ENCODE measurements at places on chromosomes 4 and X.

DNA sequence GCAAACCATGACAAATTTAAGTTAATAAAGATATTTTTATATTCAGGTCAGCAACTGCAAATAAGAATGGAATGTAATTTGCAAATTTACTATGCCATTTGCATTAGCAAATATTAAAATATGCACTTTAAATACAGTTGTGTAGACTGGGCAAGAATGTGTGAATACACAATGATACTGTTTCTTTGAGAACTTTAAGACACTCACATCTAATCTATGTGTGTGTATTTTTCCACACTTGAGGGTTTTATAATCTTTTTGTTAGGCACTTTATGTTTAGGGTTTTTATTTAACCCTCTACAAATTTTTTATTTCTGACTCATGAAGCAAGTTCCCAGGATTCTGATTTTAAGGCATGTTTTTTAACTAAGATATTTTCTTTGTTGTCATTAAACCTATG is 23.9 kb upstream of the NDNF start:
- DNase-seq: no peak

DNA sequence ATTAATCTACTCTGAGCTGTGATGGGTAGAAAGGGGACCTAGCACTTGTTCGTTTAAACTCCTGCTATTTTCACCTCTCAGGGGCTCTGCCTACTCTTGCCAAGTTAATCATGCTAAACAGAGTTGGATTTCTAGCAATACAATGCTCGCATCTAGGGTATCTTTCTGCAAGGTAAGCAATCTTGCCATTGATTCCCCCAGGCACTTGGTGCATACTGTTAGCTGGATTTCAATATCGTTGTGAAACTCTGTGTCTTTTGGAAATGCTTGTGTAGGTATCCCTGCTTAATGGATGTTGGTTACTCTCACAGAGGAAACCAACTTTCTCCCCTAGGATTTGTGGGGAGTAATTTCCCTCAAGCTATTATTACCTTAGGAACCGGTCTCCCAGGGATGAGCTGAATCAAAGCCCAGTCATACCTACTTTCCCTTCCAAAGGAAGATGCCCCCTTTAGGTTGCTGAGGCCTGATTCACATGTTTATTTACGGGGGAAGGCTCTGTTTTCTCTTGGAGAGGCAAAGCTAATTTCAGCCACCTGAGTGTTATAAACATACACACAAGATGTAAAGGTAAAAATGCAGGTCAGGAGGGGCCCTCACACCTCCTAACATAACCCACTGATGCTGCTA is 366.8 kb downstream of the FBXW7 start:
- DNase-seq: no peak

DNA sequence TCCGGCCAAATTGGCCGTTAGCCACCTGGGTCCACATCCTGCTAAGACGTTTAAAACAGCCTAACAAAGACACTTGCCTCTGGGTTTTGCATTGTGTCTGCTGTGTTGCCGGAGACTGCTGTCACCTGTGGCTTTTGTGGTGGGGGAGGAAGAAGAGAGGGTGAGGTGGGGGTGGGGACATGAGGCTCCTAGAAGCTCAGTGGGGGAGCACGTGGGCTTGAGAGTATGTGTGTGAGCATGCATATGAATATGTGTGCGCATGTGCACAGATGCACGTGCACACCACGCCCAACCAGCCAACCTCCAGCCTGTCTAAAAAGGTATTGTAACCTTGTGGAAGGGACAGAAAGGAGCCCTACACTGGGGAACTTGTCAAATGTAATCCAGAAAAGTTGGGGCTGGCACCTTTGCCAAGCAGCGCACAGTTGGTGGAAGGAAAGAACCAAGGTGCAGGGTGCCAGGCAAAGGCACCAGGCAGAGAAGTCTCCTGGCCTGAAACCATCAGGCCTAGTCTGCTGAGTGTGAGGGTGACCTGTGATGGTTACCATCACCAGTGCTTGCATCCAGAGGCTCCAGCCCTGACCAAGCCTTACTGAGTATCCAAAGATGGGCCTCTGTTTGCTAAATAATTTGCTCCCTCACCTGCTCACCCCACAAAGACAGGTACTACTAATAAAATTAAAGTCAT is 10.1 kb upstream of the SASH3 start:
- no peak for DNase-seq

GRCh38 chr4:25367004-25367621 is 9.9 kb upstream of the ANAPC4 start:
- no peak for DNase-seq

DNA sequence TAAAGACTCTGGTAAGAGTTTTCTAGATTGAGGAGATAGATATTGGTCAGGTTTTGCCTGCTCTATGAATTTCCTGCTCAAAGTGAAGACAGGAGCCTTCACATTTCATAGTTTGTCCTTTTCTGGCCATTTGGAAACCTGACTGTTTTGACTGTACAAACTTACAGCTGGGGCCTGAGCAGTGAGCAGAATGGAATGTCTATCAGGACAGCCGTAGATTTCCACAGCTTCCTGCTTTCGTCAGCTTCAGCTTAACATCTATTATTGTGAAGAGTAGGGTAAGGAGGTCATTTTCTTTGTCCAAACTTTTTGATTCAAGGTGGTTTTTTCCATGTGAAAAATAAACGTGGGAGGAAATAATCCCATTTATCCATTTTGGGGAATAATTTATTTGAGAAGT is 124.3 kb upstream of the DIPK2B start:
- peak; percentile 20 for DNase-seq

GRCh38 chr4:2743518-2744445 is 12.4 kb downstream of the TNIP2 start:
- DNase-seq: no peak

- no peak for DNase-seq
Measured at GRCh38 chr4:6878451-6879059, 31.1 kb upstream of the TBC1D14 start.

- DNase-seq: peak; percentile 60
Measured at GRCh38 chr4:176781739-176782100, 11.0 kb downstream of the VEGFC start.

GRCh38 chrX:100687546-100687945 is 43.5 kb downstream of the SRPX2 start:
- no peak for DNase-seq

GRCh38 chr4:109083911-109084310 is 218.5 kb downstream of the COL25A1 start:
- no peak for DNase-seq

GRCh38 chr4:57971261-57971660 is 861.1 kb upstream of the IGFBP7 start:
- DNase-seq: no peak

DNA sequence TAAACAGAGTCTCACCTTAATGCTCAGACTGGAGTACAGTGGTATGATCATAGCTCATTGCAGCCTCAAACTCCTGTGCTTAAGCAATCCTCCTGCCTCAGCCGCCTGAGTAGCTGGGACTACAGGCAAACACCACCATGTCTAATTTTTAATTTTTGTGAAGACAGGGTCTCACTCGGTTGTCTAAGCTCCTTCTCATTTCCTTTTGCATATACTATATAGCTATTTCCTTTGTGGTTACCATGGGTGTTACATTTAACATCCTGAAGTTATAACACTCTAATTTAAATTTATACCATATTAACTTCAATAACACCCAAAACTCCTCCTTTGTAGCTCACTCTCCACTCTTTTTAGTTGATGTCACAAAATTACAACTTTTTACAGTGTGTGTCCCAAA is 114.3 kb downstream of the DCK start:
- no peak for DNase-seq

- DNase-seq: no peak
Measured at GRCh38 chr4:24473309-24473721, 111.0 kb downstream of the DHX15 start.

GRCh38 chrX:44874420-44875184 is 1.6 kb downstream of the KDM6A start:
- no peak for DNase-seq

GRCh38 chr4:83701041-83701440 is 165.1 kb downstream of the GPAT3 start:
- no peak for DNase-seq

GRCh38 chr4:152081024-152081423 is 320.2 kb upstream of the GATB start:
- DNase-seq: no peak

DNA sequence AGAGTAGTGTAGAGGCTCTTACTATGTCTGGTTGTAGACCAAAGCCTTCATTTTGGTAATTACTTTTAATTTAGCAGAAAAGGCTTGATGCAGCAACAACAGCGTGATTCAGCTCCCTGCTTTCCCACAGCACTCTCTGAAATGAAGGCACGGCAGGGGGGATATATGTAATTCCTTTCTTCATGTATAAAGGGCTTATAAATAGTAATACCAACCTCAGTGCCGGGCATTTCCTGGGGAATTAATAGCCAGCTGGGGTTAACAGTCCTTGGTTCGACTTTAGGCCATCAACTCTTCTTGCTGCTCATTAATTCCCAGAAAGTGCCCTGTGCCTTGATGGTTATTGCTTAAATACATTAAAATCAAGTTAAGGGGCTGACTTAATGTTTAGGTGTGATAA is 669.0 kb downstream of the ZNF674 start:
- DNase-seq: no peak

DNA sequence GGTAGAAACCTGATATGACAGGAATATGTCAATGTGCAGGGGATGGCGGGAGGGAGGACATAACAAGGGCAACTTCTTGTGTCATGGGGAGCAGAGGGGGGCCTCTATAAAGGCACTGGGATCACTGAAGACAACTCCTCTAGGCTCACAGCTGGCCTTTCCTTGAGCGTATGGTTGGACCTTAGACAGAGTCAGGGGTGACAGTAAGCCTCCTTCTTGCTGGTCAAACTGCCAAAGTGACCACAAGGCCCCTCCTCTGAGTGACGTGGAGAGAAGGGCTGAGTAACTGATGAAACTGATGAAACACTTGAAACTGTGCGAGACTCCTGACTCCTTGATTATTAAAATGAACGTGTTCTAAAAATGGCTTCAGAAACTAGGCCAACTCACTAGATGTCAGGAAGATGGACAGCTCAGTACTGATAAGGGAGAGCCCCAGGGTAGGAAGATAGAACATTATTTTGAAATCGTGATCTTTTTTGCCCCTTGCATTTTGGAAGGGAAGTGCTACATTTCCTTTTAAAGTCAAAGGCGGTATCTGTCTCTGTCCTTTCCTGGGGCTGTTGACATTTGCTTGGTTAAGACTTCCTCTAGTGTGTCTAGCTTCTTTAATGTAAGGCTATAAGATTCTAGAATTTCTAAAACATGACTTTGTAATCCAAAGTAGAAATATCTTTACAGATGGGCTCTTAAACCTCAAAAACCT is 1.6 kb downstream of the RAB33A start:
- DNase-seq: peak; percentile 43

- DNase-seq: no peak
Measured at GRCh38 chrX:112913807-112914206, 73.2 kb upstream of the AMOT start.

- DNase-seq: no peak
Measured at GRCh38 chrX:80335062-80335830, 85.0 kb upstream of the TENT5D start.

DNA sequence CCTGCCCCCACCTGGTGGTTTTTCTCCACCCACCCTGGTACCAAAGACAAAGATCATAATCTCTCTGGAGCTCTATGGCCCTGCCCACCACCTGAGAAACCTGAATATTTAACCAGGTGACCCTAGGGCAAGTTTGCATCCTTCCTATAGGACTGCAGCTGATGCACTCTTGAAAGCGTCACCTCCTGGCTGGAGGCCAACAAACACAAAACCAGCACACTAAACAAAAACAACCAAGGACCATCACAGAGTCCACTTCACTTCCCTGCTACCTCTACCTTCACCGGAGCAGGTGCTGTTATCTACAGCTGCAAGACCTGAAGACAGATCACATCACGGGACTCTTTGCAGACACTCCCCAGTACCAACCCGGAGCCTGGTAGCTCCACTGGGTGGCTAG is 296.7 kb upstream of the FGF13 start:
- DNase-seq: no peak

DNA sequence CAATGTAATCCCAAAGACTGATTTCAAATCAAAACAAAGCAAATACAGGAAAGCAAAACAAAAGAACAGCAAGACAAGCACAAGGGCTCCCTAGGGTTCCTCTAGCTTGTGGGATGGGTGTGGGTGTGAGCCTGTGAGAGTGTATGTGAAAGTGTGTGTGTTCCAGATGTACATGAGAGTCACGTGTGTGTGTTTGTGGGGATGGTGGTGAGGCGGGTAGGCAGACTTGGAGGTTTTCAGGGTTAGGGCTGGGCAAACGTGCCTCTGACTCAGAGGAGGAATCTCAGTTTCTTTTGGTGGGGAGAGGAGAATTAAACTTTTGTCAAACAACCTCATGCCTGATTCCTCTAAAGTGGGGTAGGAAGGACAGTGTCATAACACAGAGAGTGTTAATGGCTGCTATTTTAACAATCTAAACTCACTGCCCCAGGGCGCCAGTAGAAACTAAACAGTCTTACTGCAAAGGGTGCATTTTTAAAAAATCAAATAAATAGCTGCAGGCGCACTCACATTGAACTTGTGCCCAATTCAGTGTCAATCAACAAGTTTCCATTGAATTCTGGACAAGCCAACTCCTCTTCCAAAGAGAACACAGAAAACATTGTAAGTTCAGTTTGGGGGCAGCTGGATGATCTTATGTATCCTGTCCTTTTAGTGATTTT is 51.8 kb downstream of the CHRDL1 start:
- no peak for DNase-seq

DNA sequence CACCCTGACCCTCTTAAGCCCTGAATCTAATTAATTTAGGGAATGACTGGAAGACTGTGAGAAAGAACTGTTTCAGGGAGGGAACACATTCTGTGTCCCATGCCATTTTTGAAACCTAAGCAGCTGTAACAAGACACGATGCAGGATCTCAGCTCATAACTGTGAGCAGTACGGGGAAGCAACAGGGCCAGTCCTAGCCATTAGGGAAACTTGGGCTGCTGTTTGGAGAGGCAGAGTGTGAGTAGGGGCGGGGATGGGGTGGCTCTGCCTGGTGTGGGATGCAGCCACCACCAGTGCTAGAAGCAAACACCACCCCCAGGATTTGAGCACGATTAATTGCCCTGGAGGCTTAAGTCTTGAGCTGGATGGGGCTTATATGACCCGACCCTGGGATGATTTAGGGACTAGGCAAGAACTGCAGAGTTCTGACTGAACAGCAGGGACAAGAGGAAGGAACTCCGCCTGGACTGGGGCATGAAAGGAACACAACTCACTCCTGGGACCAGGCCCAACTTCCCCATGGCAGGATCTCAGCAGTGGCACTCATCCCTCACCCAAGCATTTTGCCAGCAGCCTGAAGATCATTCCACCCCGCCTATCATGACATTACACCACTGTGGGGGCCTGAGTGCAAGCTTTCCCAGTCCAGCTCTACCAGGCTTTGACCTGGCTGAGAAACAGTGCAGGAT is 43.1 kb downstream of the ATRX start:
- DNase-seq: no peak

DNA sequence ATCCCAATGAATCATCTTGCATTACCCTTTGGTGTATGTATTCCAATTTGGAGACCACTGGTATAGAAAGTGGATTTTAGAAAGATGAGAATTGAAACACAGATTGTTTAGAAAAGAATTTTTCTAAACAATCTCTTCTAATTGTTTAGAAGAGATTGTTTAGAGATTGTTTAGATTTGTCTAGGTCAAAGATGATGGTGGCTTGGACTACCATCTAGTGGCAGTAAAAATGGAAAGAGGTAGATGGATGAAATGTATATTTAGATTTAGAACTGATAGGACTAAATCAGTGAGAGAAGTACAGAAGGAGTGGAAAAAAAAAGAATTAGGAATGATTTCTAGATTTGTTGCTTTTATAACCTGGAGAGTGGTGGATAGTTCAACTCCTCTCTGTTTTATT is 70.6 kb downstream of the ARSJ start:
- DNase-seq: no peak

- no peak for DNase-seq
Measured at GRCh38 chr4:1623400-1623799, 60.7 kb downstream of the FAM53A start.

GRCh38 chr4:7664106-7664505 is 229.4 kb upstream of the PSAPL1 start:
- DNase-seq: no peak
